ENCODE measurements at places on chromosomes 6 and 20.

- no peak for DNase-seq
Observed at GRCh38 chr6:116393430-116393829, 22.7 kb downstream of the DSE start.

- no peak for DNase-seq
Observed at GRCh38 chr20:53034899-53035298, 62.7 kb downstream of the TSHZ2 start.

- DNase-seq: no peak
Observed at GRCh38 chr6:5179917-5180316, 80.8 kb downstream of the LYRM4 start.

- DNase-seq: no peak
Observed at GRCh38 chr20:64011366-64011779, 24.6 kb upstream of the C20orf204 start.

DNA sequence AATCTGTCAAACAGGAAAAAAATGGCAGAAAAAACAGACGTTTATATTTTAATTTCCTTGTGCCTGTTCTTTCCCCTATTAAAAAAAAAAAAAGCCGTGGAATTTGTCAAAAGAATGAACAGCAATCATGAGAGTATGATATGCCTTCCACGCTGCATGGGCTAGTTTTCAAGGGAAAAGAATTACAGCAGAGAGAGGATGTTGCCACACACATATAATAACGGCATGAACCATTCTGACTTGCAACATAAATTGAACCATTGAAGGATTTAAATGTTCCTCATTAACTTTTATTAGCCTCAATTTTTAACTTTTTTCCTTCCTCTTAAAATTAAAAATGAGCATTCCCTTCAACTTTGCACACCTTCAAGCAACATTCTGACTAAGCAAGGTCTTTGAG is 301.8 kb downstream of the FOXC1 start:
- DNase-seq: no peak

- DNase-seq: no peak
Observed at GRCh38 chr6:170271771-170272314, 19.0 kb downstream of the DLL1 start.

All from NCI-H187 (cell line).